ENCODE measurements at places on chromosomes 13 and 19.

DNA sequence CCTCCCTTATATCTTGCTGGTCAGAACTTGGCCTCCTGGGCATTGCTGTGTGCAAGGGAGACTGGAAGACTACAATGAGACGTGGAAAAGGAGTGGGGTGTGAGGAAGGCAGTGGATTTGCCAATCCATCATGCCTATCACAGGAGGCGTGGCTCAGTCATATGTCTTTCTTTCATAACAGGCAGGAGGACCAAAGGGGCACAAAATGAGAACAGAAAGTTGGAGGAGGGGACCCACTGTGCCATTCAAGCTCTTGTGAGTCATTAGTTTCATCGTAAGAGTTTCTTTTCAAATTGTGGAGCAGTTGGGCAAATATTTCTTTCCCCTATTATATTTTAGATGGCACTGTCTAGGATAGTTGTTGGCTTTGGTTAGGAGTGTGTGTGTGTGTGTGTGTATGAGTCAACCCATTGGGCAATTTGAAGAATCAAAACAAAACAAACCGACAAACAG, 471.5 kb downstream of the TSHZ3 start:
- no peak for DNase-seq

DNA sequence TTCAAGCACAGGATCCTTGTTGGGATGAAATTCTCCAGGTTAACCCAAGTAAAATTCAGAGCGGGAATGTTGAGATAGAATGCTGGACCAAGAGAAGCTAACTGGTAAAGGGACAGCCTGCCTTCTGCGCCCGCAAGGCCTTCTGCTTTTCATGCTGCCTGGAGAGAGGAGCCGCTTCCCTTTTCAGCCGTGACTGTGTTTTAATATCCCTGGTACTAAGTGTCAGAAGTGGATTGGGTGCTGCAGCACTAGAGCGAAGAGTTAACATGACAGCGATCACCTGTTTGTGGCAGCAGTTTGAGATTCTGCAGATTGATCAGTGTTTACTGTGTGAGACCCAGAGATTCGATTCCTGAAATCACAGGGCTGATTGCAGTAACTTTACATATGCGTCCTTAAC, 197.4 kb upstream of the ZNF536 start:
- no peak for DNase-seq

DNA sequence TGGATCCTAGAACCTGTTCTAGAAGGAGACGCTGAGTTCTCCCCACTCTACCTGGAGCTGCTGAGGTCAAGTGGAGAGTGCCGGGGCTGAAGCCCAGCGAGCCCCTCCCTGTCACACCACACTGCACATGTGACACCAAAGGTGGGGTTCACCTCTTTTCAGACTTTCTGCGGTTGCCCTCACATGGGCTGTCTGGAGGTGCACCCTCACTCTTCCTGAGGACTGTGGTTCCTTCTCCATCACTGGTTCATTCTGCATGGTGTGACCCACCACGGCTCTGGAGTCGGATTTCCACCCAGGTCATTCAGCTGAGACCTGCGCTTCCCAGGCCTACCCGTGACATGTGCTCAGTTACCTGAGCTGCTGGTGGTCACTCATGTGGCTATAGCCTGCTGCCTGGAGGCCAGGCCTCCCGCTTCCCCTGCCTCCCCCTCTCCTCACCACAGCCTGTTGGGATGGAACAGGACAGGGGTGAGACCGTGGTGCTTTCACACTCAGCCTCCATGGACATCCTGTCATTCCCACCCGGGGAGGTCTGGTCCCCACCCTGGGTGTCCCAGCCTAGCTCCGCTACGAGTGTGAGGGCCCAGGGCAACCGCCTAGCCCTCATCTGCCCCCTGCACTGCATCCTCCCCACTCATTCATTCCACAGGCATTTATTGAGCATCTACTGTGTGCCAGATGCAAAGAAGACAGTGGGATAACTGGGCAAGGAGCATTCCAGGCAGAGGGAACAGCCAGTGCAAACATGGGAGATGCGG, 605 bp upstream of the A1BG start:
- DNase-seq, result no peak

DNA sequence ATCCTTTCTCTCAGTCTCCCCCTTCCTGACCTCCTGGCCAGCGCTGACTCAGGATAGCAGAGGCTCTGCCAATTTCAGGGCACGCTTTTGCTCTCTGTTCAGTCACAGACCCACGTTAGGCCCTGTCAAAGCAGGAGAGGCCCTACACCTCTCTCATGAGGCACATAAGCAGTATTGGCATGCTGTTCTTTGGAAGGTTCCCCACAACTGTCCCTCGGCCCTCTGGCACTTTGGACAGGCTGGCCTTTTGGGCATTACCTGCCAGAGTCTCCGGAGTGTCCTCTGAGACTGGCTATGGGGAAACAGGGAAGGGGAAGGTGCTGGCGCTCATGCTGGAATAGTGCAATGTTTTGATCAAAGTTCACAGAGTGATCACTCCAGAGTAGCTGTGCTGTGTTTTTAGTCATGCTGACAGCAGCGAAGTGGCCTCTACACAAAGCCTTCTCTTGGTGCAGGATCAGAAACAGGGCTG, 23.7 kb upstream of the UBE2L5 start:
- DNase-seq, result no peak

DNA sequence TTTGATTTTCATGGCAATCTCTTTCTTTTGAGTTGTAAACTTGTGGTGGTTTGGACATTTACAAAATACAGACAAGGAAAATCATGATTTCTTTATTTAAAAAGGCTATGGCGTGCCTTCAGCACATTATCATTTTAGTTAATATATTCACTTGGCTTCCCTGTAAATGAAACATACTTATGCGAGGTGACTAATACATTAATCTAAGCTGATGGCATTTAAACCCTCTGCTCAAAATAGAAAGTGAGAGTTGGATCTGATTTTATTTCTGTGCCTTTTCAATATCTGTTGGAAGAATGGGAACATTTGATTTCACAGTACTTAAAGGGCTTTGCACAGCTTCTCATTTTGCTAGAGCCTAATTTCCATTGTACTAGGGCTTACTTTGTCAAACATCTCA, 289.8 kb downstream of the MTUS2 start:
- no peak for DNase-seq

DNA sequence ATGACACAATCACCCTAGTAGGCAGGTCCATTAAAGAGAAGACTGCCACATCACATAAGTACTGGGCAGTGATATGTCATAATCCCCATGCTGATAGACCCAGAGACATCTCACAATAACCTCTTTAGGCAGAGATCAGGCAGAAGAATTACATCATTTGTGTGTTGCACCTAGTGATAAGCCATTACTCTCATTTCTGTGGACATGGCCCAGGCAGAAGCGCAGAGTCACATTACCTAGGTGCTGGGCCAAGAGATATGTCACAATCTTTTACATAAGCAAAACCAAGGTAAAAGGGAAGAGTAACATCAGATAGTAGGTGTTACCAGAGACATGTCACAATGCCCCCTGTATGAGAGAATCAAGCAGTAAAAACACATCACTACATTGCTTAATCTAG, 71.9 kb downstream of the ZNF726 start:
- DNase-seq, result no peak

DNA sequence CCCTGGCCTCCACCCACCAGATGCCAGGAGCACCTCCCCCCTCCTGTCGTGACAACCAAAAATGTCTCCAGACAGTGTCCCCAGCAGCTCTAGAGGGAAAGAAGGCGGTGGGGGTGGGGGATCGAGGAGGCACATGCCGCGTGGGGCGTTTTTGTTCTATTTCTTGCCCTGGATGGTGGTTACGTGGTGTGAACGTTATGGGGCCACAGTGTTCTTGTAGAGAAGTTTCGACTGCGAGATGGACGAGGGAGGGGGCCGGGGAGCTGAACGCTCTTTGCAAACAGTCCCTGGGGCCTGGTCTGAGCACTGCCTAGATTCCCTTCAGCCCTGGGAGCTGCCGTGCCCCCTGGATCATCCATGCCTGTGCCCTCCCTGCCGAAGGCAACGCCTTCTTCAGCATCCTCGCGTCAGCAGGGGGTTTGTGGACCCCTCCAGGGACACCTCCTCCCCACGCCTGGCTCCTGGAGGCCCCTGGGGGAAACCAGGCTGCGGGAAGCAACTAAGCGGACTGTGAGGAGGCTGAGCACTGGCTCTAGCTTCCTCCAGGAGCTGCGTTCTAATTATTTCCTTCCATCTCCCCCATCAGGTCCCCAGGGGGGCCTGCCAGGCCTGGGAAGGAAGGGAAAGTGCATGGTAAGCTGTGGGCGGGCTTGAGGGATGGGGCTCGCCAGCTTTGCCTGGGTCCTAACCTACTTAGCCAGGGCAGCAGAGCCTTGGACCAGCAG, 131.5 kb downstream of the IER2 start:
- no peak for DNase-seq

- DNase-seq, result no peak
Observed at GRCh38 chr13:53743906-53744305, 715.3 kb downstream of the OLFM4 start.

DNA sequence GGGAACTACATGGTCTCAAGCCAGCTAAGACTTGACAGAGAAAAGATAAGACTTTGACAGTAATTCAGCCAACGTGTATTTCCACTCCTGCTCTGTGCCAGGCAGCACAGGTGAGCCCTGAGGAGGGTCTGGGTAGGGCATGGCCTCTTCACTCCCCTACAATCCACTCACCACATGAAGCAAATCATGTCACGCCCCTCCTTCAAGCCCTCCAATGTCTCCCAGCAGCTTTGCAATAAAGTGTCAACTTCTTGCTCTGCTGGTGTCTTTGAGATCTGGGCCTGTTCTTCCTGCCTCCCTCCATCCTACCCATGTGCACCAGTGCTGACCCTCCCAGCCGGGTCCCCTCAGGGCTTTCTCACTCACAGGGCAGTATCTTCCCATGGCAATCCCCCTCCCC, 58.5 kb downstream of the CCDC70 start:
- DNase-seq, result no peak

DNA sequence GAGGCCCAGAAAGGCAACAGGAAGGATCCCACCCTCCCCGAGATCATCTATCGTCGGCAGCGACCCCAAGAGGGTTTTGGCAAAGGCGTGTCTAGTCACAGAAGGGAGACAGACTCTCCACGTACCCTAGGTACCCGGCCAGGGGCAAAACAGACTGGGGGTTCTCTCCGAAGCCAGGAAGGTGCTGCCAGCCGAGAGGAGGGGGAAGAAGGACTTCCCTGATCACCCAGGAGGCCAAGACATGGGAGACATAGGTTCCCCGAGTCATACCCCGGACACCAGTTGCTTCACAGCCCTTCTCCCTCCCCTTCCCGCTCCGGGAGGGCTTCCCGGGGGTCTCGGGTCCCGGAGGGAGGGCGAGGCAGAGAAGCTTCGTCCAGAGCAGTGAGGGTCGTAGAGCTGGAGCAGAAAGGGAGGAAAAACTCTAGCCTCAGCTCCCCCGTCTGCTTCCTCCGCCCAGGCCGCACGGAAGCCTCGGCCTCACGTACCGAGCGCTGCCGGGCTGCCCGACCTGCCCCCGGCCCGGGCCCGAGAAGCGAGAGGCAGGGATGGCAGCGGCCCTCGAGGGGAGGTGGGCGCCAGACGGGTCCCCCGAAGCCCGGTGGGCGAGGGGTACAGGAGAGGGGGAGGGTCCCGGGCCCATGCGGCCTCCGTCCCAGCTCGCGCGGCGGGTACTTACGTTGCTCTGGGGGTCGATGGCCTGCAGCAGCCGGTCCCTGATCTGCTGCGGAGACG, 644 bp downstream of the MED26 start:
- no peak for DNase-seq

DNA sequence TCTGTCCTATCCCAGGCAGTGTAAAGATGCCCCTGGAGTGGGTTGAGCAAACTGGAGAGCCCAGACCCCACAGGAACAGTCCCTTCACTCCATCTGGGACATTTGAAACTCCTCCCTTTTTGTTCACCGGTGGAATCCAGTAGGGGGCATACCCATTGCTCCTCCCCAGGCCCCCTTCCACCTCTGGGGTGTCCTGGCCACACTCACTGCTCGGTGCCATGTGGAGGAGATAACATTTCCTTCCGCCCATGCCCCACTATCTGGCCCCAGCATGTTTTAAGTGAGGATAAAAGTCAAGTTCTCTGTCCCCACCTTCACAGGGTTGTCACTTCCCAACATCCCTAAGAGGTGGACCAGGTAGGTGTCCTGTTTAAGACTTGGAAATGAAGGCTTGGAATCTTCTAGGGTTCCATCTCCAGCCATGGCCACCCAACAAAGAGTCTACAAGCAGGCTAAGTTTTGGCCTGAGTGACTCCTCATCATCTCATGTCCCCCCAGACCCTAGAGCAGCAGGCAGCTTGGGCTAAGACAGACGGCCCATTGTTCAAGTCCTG, 9.3 kb downstream of the ZNF526 start:
- no peak for DNase-seq

- DNase-seq, result no peak
Observed at GRCh38 chr13:20728579-20729311, 25.2 kb downstream of the IL17D start.

- DNase-seq, result no peak
Observed at GRCh38 chr19:50794074-50794875, 4.1 kb downstream of the ACP4 start.

DNA sequence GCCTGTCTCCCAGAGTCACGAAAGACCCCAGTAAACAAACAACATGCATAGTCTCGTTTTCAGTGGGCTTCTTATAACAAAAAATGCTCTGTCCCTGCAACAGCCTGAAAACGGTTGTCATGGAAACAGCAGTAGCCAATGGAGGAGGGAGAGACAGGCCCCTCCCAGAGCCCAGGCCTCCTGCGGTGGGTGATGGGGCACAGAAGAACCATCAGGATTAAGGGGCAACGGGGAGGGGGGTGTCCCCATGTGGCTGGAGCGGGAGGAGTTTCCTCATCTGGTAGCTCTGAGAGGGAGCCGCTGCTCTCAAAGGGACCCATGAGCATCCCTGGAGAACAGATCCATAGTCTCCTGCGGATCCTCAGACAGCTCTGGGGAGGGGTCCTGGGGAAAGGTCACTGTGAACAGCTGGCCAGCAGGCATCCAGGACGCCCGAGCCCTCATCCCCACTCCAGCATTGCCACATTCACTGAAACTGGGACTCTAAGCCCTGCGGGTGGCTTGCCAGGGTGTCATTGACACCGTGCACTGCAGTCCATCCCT, 37.5 kb upstream of the PNMA8B start:
- DNase-seq, result no peak
